ENCODE measurements at places on chromosomes 5 and 9. TPM values are rescaled to one million over a fixed set of nuclear protein-coding genes. Genes with fewer than 3 reads are reported as not detected.

DNA sequence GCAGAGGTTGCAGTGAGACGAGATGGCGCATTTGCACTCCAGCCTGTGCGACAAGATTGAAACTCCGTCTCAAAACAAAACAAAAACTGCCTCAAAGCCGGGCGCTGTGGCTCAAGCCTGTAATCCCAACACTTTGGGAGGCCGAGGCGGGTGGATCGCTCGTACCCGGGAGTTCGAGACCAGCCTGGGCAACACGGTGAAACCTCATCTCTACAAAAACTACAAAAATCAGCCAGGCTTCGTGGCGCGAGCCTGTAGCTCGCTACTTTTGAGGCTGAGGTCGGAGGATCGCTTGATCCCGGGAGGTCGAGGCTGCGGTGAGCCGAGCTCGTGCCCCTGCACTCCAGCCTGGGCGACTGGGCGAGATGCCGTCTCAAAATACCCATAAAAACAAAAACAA, 988 bp downstream of the GFM2 start:
- DNase-seq, result no peak

DNA sequence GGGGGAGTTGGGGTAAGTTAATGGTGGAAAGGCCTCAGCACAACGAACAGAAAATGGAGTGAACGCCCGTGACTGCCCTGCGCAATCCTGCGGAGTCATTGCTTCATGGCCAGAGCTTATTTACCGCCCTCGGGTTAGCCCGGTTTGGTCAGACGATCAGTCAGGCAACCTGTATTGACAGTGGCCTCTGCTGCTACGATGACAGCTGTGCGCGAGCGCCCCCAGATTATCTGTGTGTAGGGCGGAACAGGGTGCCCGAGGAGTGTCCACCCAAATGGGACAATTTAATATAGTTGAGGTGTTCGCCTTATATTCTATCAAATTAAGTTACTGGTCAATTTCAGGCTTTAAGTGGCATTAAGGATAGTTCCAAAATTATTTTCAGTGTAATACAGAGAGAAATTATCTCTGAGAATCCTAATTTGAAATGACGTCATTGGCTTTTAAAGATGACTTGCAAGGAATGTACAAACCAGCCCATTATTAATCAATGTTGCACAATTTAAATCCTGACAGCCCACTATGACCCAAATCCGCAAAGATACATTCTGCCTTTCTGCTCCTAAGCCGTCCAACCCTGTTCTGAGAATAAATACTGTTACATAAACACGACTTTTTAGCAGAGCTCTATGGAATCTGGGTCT, 879 bp upstream of the UBQLN1 start:
- peak; percentile 62 for DNase-seq

LCNL1 gene
- total RNA-seq, result 0.33 TPM

- DNase-seq, result peak; percentile 19
Observed at GRCh38 chr9:126703866-126704156, 90.1 kb downstream of the LMX1B start.

- no peak for DNase-seq
Observed at GRCh38 chr9:136251264-136252115, 5.9 kb upstream of the QSOX2 start.

DNA sequence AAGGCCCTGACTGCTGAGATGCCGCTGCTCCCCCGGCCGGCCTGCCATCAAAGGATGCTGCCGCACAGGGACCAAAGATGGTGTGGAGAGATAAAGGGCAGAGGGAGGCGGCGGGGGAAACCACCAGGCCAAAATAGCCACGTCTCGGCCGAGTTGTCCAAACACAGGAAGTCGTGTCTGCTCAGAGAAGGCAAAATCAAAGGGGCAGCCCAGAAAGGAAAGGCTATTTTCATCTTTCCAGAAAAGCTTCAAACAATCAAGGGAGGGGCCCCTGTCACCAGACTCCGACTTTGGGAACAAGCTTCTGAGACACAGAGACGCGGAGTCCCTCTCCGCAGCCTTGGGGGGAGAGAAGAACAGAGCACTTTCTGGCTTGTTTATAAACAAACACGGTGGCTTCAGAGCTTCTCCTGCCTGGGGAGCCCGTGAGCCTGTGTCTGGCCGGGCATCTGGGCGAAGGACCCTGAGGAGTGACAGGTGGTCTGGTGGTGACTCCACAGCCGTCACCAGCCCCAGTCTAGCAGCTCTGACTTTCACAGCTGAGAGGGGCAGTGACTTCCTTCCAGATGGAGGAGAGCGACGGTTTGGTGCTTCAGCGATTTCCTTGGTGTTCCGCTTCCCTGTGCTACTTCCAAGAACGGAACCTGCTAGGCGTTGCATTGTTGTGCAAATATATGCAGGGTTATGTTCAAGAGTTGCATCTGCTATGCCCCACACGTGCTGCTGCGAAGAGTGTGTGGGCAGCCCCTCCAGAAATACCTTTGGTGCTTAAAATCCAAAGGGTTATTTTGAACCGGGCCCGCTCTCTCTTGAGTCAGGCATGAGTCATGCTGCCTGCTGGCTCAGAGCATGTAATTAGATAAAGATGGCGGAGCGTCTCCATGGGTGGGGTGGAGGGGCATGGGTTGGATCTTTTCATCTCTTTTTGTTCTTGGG, 24.0 kb downstream of the ADAMTSL2 start:
- peak; percentile 81 for DNase-seq

SLCO6A1 gene
- total RNA-seq, result not detected

GRM6 gene
- not detected for total RNA-seq

- no peak for DNase-seq
Observed at GRCh38 chr5:125409234-125409860, 662.9 kb upstream of the ZNF608 start.

GRCh38 chr5:14490309-14490711, 91.3 kb upstream of the OTULINL start:
- DNase-seq, result no peak

DNA sequence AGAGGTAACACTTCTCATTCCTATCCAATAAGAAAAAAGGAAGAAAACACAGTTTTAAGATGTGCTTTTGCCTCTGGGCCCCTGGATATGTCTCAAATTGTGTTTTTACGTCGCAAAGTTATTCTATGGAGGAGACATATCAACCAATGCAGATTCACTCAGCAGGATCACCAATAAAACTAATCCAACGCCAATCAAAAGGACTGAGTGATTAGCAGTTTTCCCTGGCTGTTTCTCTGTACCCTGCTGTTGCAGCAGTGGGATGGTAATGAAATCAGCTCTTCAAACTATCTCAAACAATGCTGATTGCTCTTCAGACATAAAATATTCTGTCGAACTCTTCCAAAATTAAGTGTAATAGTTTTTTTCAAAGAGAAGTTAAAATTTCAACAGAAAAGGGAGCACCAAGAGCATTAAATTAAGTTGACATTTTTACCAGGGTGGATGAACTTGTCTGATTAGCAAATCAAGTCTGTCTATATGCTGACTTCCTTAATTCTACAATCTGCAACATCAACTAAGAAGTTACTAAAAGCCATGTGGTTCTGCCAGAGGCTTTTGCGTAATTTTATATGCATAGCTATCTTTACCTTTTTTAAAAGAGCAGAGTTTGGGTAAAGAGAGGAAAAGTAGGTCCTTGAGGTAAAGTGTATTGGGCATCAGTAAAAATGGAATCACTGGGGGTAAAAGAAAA, 9.7 kb upstream of the HK3 start:
- DNase-seq, result no peak

CEL gene
- total RNA-seq, result 0.87 TPM

ZFP2 gene
- 0.28 TPM for total RNA-seq

PCDHB6 gene
- not detected for total RNA-seq

DNA sequence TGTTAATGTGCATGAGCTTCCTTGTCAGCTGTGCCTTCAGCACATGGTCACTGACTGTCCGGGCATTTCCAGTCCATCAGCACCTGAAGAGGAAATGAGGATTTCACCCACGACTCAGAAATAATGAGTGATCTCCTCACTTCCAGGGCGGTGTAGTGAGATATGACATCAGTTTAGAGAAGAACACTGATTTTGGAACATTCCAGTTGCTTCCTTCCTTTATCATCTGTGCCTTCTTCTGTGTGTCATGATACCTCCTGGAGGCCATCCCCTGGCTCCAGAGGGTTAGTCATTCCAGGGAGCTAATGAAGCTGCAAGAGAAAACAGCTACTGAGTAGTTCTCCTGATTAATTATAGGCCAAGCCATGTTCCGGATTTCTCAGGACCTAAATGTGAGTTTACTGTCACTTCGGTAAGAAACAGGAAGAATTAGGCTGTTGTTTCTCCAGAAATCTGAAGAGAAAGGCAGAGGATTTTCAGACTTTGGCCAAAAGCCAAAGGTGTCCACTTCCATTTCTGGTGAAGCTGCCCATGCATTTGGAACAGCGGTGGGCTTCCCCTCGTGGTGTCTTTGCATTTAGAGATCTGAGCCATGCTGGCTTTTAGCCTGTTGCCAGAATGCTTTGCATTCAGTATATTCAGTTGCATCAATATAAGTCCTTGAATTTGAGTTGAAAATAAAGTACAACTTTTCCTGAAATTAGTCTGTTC, 161.3 kb upstream of the OTULINL start:
- no peak for DNase-seq

DNA sequence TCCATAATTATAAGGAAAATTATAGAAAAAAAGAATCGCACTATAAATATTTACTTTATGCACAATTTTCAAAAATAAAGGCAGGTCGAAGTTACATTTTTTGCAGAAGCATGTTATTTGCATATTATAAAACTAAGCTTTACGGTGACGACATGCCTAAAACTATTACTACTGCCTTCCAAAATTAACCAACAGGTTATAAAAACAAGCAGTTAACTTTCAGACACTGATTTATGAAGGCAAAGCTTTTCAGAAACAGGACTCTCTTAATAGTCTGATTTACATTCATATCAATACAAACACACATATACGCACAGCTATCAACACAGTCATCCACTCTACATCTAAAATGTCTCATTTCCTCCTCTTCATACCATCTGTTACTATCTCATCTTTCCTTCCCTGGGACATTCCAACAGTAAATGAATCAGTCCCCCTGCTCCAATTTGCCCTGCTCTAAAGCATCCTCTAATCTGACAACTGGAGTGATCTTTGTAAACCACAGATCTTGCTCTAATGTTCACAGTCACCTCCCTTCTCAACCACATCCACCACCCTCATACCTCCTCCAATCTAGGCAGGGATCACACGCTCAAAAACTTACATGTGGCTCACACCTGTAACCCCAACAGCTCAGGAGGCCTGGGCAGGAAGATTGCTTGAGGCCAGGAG, 21.6 kb downstream of the FBXW11 start:
- DNase-seq, result no peak

DNA sequence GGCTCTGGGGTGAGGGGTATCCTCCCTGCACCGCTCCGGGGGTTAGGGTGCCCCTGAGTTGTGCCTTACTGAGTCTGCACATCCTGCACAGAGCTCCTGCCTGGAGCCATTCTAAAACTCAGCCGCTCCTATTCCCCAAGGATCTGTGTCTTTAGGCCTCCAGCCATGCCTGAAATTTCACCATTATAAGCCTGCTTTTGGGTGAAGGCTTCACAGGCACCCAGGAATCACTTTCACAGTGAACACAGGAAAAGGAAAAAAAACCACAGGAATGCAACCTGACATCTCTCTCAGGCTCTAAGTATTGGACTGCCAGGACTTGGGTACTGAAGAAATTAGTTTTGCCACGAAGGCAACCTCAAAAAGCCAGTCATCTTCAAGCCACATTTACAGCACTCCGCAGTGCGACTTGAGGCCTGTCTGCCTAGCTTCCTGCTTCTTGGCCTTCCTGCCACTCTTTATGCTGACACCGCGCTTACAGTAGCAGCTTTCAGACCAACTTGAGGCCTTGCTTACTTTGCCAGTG, 30.9 kb downstream of the GALNT10 start:
- DNase-seq, result no peak

GALNT12 gene
- total RNA-seq, result 11.4 TPM

GRCh38 chr9:131622523-131622922, 77.2 kb downstream of the PRRT1B start:
- DNase-seq, result no peak

DNA sequence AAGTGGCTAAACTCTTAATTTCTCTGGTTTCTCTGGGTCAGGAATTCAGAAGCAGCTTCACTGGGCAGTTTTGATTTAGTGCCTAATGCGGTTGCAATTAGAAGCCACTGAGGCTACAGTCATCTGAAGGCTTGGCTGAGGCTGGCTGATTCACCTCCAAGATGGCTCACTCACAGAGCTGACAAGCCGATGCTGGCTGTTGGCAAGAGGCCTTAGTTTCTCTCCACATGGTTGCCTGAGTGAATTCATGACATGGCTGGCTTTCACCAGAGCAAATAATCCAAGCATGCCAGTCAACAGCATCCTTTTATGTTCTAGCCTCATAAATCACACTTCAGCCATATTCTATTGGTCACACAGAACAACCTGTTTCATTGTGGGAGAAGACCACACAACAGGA, 2.8 kb upstream of the CDK7 start:
- no peak for DNase-seq

GRCh38 chr5:59296317-59297264, 596.9 kb downstream of the PDE4D start:
- DNase-seq, result no peak

- DNase-seq, result no peak
Observed at GRCh38 chr5:5454391-5454790, 31.9 kb downstream of the ICE1 start.

PCDHB16 gene
- 0.07 TPM for total RNA-seq

PRXL2C gene
- 12.0 TPM for total RNA-seq

- peak; percentile 39 for DNase-seq
Observed at GRCh38 chr9:137787381-137787780, 90.2 kb upstream of the CACNA1B start.

DNA sequence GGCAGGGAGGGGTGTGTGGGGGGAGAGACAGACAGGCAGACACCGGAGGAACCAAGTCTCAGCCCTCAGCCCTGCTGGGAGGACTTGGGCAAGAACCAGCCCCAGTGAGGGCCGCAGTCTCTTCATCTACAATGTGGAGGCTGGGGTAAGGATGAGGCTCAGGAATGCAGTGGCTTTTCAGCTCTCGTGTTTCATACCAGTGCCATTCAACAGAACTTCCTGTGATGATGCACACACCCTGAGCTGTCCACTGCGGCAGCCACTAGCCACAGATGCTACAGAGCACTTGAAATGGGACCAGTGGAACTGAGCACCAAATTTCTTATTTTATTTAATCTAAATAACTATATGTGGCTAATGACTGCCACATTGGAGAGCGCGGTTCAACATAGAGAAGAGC, 10.7 kb downstream of the CAMK2A start:
- no peak for DNase-seq

GRCh38 chr5:170266570-170267381, 30.8 kb downstream of the LCP2 start:
- DNase-seq, result no peak

GRCh38 chr5:114223866-114224265, 138.0 kb upstream of the KCNN2 start:
- DNase-seq, result peak; percentile 10

- DNase-seq, result no peak
Observed at GRCh38 chr5:144015961-144016360, 154.5 kb downstream of the YIPF5 start.

DNA sequence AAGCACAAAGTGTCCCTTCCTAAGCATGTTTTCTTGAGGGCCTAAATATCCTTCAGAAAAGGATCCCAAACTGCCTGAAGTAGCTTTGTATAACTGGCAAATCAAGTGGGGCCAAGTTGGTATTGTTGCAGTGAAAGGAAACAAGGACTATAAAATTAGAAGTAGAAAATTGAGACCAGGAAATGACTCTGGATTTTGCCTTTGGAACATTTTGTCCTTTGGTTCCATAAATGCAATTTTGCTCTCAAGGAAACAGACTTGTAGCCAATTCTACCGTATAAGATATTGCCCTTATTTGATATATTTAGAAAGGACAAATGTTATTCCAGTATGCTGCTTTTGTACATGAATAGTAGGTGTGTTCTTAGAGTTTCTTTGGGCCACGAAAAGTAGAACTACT, 34.4 kb downstream of the RABGAP1 start:
- no peak for DNase-seq
